ENCODE measurements at places on chromosomes 1 and 21.

GRCh38 chr1:109120356-109120755 lies 6.4 kb downstream of the ELAPOR1 start:
- no peak for DNase-seq

DNA sequence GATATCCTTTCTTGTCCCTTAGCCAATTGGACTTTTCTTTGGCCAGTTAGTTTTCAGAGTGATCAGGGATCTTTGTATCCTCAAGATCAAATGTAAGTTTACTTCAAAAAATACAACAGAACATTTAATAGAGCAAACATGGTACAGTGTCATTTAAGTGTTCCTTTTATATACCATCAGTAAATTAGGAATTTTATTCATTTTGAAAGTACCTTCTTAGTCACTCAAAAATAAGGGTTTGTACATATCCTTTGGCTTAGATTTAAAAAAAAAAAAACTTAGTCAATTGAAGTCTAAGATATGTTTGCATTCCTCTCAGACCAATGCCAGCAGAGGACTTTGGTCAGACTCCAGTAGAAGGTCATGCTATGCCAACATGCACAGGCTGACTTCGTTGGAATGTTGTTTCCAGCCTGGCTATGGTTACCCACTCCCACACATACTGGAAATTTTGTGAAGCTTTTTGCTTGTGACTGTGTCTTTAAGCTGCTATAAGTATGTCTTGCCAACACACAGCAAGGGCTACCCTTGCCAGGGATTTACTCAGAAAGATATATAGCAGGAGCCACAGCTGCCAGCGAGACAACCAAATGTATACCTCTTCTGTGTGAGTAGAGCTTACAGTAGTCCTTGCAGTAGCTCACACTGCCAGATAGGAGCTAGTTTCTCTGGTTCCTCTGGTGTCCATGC lies 81.5 kb upstream of the LRIF1 start:
- DNase-seq = no peak

- DNase-seq = no peak
Measured at GRCh38 chr1:30719406-30720270, 3.7 kb downstream of the MATN1 start.

GRCh38 chr1:239786464-239786863 lies 305.2 kb upstream of the FMN2 start:
- DNase-seq = no peak

- no peak for DNase-seq
Measured at GRCh38 chr1:68254667-68255226, 22.4 kb upstream of the WLS start.

DNA sequence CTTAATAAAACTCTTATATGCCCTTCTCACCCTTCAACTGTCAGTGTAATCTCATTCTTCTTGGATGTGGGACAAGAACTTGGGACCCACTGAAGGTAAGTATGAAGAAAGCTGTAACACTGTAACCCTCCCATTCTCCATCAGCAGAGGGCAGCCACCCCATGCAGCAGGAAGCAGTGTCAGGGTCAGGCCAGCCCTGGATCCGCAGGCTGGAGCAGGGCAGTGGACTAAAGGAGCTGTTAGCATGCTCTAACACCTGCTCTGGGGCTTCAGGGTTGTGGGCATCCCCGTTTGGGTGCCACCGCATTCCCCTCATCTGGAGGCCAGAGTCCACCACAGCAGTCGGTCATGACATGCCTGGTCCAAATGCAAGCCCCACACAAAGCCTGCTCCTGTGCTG lies 156.5 kb downstream of the HIVEP3 start:
- DNase-seq = no peak

DNA sequence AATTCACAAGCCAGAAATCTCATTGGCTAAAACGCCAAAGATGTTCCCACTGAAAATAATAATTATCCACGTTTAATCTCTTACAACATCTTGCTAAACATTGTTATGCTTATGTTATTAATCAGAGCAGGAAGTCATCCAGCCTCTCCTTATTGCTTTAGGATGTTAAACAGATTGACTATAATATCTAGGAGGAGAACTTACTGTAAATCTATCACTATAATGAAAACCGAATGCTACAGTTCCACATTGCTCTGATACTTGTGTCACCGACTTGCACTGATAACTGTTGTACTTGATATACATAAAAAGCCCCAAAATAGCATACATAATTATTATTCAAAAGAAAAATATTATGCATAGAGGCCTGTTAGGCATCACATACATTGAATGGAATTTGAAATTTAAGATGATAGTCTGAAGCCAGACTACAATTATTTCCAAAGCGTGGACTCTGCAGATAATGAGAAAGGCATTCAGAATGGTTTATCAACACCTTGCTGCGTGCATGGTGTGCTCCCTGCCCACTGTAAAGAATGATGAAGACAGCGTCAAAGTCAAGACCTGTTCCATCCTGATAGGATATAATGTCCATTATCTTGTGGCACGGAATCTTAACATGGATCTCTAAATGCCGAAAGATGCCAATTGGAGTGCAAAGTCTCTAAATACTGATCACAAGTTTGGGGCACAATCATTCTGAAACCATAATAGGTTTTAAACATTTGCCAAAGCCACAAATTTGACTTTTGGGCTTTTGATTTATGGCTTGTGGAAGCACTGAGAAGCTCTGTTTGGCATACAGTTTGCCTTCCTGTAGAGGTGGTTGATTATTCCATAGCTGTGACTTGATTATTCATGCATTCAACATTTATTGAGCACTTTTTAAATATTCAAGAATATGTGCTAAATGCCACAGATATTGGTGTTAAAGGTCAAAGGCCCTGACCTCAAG lies 71.3 kb downstream of the CRB1 start:
- DNase-seq = no peak

Data from amniotic stem cell (primary cell).